ENCODE measurements at places on chromosomes 2 and 18.

- no peak for DNase-seq
Measured at GRCh38 chr2:25088817-25089516, 47.1 kb downstream of the EFR3B start.

DNA sequence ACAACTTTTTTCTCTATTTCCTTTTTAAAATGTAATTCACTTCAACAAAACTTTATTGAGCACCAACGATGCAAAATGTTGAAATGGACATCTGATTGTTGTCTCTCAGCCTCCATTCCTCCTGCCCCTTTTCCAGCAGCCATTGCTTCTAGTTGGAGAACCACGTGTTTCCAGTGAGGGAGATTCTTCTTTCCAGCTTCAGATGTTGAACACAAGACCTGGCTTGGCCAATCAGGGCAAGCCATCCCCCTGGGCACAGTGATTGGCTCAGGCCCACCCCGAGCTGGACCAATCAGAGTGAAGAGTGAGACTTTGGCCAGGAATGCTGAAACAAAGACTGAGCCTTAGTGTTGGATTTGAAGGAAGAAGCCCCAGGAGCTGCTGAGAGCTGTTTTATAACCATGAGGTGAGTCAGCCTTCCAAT is 59.0 kb downstream of the E2F6 start:
- DNase-seq, result no peak

- peak; percentile 21 for DNase-seq
Measured at GRCh38 chr18:72107647-72108383, 436.3 kb downstream of the CBLN2 start.

DNA sequence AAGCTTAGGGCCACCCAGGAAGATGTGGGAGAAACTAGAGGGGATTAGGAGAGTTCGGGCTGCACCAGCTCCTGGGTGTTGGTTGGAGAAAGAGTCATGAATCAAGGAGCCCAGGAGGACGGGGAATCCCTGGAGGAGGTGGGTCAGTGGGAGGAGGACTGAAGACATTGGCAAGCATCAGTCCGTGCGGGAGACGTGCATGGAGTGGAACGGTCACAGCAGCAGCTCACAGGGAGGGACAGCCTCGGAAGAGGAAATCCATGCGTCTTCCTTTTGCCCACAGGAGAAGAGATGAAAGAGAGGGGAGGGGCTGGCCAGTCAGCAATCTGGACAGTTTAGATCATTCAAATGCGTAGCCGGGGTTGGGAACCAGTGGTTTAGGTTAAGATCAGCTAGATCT is 178.6 kb downstream of the GBX2 start:
- DNase-seq, result no peak

DNA sequence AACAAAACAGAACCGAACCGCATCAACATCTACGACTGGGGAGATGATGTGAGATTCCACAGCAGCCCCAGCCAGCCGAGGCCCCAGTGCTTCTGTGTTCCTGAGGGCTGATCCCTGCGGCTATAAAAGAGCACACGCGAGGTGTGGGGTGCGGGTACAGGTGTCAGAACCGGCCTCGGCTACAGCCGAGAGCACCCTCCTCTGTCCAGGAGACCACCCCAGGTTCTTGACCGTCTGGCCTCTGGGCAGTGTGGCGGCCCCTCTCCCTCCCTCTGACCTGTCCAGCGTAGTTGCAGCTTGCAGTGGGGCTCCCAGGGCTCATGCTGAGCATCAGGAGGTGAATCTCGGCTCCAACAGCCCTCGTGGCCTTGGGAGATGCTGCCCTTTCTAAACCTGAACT is 23.7 kb downstream of the RTP5 start:
- no peak for DNase-seq

- DNase-seq, result no peak
Measured at GRCh38 chr2:123870206-123870880, 154.7 kb upstream of the CNTNAP5 start.

GRCh38 chr2:72979896-72980295 is 62.6 kb downstream of the EMX1 start:
- peak; percentile 27 for DNase-seq

- DNase-seq, result no peak
Measured at GRCh38 chr2:85747441-85747840, 6.3 kb upstream of the ATOH8 start.

- no peak for DNase-seq
Measured at GRCh38 chr2:218035463-218036100, 32.8 kb upstream of the TNS1 start.

DNA sequence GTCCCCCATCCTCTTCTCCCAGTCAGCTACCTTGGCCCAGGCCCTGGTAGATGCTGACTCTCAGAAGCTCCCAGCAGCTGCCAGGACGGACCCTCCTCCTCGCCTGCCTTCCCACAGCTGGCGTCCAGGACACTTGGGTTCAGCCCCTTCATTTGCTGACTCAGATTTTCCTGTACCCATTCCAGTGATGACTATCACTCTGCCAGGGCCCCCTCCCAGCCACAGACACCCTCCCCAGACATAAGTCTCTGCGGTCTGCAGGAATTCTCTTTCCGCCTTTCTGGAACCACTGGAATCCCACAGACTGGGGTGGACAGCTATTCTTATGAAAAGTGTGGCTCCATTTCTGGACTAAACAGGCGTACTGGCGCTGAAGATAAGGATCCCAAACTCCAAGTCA is 260.3 kb upstream of the EPAS1 start:
- DNase-seq, result no peak

GRCh38 chr2:113965644-113966043 is 75.8 kb downstream of the ACTR3 start:
- peak; percentile 18 for DNase-seq

DNA sequence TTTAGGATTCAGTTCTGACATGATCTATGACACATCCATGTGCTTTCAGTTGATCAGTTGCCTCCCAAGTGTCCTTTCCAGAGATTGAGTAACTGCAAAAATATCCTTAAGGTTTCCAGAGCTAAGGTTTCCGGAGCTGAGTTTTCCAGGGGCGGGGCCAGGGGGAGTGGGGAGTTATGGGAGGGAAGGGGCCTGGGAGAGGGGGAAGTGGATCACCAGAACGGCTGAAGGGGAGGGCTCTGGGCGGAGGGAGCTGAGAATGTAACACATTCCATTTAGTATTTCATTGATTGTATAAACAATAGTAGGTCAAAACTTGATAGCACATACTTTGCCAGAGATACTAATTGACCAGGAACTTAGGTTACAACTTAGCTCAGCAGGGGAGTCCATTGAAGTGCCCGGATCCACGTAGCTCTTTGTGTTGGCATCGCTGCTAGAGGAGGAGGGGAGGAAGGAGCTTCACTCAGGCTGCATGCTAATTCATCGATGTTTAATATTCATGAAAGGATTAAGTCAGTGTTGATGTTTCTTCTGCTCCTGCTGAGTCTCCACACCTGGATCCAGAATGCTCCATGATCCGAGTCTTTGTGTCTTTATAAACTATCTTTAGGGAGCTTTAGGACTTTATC is 289.8 kb downstream of the ALPK2 start:
- DNase-seq, result no peak

GRCh38 chr2:186695081-186695756 is 1.4 kb downstream of the FAM171B start:
- DNase-seq, result peak; percentile 77

- DNase-seq, result no peak
Measured at GRCh38 chr2:109201465-109202327, 72.7 kb downstream of the SH3RF3 start.

DNA sequence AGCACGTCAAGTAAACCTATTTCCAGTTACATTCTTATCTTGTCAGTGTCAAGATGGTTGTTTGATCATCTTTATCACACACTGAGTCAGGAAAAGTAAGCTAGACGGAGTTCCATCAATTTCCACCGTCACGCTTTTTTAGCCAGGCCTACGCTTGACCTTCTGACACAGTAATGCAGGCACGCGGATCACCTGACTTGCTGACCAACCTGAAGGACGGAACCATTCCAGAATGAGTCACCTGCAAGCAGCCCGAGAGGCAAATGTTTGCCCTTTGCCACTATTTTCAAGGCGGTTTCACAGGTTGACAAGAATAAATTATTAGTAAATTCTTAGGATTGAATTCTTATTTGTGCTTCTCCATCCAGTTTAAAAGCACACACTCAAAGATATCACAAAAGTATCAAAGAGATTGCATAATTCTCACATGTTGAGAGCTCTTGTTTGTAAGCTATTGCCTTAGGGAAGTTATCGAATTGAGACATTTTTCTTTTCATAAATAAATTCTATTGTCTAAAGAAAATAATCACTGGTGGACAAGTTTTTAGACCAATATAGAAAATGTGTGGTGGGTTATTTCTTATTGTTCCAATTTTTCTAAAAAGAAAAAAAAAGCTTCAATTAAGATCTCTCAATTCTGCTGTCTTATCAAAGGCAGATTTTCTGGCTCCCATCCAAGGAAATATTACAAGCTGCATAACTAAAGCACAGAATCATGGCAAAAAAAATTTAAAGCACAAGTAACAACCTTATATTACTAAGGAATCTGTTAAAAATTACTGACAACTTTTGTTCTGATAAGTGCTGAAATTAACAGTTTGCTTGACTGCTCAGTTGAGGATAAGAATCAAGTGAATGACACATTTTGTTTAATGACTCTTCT is 31.9 kb downstream of the UXS1 start:
- no peak for DNase-seq

GRCh38 chr2:138919120-138919747 is 139.0 kb upstream of the NXPH2 start:
- DNase-seq, result no peak

DNA sequence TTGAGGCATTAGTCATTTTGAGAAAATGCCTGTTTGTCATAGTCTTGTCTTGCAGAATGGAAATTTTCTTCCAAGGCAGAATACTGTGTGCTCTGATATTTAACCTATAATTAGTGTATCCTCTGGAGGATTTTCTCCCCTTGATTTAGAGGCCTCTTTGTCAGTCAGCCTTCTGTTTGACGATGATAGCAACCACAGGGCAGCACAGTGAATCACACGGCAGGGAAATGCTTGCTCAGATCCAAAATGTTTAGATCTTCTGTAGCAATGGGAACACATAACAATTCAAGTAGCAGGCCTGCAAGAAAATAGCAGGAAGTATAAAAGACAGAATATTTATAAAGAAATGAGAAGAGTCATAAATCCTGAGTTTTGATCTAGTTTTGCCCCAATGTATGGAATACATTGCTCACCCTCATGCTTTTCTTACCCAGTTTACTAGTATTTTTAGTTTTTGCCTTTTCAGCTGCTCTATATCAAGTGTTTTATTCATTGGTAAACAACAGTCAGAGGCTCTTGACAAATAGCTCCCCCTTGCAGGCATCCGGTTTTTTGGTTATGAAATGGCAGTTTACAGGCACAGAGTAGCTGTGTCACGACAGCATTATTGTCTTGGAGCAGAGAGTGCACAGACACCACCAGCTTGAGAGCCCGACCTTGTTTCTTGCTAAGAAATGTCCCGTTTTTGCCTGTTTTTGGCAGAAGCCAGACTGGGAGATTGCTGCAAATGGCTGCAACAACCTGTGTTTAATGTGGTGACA is 185.1 kb downstream of the MYO3B start:
- DNase-seq, result no peak

DNA sequence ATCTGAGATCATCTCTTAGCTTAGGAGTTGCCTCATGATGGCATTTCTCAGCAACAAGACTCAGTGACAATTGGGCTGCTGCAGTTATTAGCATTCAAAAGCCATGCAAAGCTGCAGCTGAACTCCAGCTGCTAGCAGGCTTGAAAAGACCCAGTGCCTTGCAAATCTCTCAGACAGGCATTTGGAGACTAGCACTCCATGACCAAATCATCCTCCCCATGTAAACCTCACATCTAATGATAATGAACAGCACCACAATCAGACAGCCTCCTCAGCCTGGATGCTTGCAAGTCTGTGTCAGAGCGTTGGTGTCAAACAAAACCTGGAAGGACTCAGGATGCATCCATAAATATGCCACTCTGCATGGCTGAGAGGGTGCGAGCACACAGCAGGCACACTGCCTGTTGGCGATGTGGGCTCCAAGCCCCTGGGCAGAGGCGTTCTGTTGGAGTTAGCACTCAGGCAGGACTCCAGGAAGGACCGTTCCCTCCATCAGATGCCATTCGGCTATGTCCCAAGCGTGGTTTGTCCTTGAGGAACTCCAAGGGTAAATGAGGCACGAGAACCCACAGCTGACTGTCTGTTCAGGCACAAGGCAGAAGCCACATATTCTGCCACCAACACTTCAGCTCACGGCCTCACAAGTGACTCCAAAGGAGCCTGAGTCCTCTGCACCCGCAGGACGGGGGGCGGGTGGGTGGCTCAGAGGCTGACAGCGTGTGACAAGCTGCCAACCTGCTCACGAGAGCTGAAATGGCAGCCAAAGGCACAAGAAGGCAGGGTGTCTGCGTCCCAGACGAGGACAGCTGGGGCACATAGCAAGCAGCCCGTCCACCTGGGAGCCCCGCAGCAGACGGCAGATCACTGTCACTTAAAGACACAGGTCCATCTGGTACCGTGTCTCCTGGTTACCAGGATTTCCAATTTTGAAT is 183.8 kb downstream of the MYT1L start:
- DNase-seq, result no peak

DNA sequence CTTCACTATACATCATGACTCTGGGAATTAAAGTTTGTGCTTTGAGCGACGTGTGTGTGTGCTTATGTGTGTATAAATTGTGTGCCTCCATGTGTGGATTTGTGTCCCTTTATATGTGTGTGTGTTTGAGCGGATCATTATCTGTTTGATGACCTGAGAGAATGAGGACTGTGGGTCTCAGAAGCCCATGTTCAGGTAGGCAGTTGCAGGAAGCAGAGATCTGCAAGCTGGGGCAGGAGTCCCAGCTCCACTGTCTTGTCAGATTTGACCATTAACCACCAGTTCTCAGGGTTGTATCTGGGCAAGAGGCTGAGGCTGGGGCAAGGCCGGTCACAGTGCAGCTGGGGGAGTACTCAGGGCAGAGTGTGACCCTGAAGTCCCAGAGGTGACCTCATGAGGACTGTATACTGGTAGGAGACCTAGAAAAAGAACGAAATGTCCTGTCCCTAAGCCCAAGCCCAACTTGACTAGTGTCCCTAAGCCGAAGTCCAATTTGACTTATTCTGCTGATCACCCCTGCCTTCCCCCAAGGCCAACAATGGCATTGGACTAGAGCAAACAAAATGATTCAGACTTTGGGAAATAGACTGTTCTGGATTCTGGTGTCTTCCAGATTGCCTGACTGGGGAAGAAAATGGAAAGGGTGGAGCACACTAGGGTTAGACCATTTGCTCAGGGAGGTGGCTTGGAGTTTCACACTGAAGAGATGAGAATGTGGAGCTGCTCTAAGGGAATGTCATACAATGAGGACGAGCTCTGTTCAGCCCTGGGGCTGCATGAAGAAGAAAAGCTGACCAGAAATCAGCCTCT is 28.1 kb downstream of the RHOB start:
- DNase-seq, result no peak

GRCh38 chr2:113376253-113376912 is 61.1 kb upstream of the ZNG1B start:
- no peak for DNase-seq

GRCh38 chr2:97953853-97954252 is 41.9 kb downstream of the TMEM131 start:
- no peak for DNase-seq

GRCh38 chr18:63074981-63075404 is 244.6 kb downstream of the BCL2 start:
- DNase-seq, result peak; percentile 80

- DNase-seq, result no peak
Measured at GRCh38 chr18:41655074-41655473, 300.0 kb upstream of the PIK3C3 start.
